ENCODE measurements at places on chromosomes 7 and 10.

DNA sequence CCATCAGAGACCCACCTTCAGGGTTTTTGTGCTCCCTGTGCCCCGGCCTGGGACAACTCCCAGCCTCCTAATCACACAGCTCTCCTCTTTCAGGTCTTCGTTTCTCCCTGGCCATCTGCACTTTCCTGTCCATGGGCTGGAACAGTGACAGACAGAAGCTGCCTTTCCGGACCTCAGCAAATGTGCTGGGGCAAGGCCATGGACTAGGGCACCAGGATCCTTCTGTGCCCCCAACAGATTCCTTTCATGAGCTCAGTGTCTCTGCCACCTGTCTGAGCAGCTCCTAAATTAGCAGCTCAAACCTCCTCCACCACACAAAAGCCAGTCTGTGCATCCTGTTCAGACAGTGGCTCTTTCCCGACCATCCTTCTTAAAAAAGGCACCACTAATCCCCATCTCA lies 41.9 kb upstream of the FRMD4A start:
- no peak for DNase-seq

- no peak for DNase-seq
Measured at GRCh38 chr10:91779011-91779605, 19.1 kb upstream of the TNKS2 start.

DNA sequence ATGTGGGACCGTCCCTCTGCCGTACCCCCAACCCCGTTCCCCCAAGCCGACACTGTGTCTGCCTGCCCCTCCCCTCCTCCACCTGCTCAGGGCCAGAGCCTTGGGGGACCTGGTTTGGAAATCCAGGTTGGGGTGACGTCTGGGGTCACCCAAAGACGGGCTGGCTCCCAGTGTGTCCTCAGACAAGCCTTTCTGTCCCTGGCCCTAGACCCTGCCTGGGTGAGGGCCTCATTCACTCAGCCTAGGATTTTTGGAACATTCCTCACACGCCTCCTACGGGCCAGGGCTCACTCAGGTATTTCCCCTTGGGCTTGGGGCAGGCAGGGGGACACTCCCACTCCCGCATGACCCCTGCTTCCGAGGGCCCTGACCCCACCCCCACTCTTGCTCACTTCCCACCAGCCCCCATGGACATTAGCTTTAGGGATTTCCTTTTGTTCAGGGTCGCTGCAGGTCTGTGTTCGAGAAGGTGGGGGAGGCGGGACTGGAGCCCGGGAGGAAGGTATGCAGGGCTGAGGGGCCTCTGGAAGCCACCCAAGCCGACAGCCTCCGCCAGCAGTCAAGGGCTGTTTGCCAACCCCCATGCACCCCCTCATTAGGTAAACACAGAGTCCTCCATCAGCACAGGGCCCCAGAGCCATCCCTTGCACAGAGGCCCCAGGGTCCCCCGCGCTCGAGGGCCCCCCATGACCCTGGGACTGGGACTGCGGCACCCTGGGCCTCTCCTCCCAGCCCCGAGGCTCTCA lies 35.1 kb downstream of the PDGFA start:
- no peak for DNase-seq

GRCh38 chr7:7766671-7767070 lies 48.3 kb upstream of the RPA3 start:
- no peak for DNase-seq

DNA sequence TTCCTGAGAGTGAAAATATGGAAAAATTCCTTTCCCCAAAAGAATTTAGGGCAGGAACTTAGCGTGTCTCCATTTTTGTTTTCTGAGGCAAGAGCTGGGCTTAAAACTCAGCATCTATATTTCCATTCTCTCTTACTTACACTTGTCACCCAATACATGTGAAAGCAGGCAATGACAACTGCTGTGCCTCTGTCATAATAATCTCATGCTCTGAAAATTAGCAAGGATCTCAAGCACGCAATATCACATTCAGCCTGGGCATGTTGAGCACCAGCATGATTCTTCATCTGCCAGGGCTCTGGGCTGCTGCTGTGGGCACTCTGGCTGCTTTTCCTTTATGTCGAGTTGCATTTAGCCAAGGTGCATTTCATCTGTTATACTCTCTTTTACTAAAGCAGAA lies 255.5 kb downstream of the SNX10 start:
- no peak for DNase-seq

DNA sequence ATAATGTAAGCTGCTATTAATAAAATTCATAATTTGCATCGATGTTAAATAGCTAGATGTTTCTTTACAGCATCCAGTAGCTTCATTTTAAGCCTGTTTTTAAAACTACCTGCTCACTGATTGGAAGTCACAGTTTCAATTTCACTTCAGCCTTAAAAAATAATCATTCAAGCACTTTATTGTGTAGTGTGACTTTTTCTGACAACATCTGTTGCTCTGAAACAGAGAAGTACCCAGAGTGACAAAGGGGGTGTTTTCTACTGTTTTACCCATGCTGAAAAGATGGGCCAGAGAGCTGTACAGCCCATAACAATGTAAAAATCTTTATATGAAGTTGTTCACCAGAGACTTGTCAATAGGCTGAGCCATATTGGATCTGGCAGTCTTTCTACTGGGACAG lies 437.2 kb downstream of the MDFIC start:
- DNase-seq, result no peak

GRCh38 chr10:93993782-93994437 lies at the start of gene PLCE1:
TSS of gene PLCE1 (plus strand) at chr10:93993931. CDS start at chr10:94031047, 37,116 bp downstream.
- DNase-seq, result no peak
